ENCODE measurements at places on chromosomes 6 and 20.

DNA sequence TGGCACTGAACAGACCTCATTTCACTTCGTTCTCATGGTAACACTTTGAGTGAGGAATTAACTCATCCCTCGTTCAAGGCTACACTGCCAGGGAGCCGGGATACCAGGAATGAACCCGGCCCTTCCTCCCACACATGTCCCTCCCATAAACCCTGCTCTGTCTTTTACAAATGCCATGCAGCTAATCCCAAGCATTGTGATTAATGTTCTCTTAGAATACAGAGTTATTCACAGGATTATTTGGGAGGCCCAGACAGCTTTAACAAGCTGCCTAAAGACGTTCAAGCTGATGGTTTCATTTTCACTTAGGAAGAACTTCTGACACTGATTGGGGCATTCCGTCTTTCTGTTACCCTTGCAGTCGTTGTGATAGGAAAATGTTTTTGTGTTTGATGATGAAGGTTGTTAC lies 42.5 kb upstream of the CD83 start:
- no peak for DNase-seq

DNA sequence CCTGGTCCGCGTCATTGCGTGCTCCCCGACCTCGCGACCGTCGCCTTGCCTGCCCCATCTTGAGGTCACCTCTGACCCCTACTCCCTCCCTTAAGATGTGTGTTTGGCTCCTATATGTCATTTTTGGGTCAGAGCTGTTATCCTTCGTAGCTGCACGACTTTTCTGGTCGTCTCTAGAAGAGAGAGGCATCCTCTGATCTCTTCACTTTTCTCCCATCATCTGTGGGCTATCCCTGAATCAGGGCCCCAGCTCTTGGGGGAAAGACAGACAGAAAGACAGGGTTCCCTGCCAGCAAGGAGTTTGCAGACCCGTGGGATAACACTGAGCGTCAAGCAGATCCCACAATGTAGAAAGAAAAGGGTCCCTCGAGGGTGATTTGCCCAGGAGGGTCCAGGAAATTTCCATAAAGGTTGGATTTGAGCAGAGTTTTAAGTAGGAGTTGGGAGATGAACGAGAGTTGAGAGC lies 555 bp downstream of the FAM120B start:
- DNase-seq, result no peak

GRCh38 chr20:62624719-62625453 lies 17.4 kb upstream of the SLCO4A1 start:
- no peak for DNase-seq

GRCh38 chr6:36326356-36326995 lies 10.2 kb downstream of the BNIP5 start:
- DNase-seq, result peak; percentile 4

DNA sequence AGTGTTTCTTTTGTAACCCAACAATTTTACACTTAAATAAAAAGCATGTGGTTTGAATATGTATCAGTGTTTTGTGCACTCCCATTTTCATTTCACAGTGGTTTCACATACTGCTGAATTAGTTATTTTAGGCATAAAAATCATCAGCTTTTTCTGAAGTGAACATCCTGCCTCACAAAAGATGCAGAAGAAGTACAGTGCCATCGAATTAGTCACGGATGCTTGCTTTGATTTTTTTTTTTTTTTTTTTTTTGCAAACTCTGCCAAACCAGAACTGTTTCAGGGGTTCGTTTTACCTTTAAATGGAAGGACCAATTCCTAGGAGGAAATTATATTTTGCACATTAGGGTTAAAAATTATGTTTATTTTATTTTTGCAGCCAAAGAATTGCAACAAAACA lies 158.6 kb downstream of the RPS12 start:
- no peak for DNase-seq

DNA sequence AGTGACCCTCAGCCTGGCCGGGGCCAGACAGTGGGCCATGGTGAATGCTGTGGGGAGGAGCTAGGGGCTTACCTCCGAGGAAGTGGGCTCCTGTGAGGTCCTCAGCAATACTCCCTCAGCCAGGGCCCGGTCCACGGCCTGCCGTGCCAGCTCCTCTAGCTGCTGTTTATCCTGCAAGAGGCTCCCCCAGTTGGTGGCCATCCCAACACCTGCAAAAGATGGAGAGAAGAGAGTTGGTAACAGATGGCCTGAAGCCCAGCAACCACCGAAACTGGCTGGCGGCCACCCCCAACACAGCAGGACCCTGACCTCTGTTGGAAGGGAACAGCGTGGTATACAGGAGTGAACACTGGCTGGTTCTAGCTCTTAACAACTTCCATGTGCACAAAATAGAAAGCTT lies 4.0 kb downstream of the GSS start:
- DNase-seq, result no peak

GRCh38 chr20:48766961-48767960 lies 60.5 kb downstream of the PREX1 start:
- no peak for DNase-seq

DNA sequence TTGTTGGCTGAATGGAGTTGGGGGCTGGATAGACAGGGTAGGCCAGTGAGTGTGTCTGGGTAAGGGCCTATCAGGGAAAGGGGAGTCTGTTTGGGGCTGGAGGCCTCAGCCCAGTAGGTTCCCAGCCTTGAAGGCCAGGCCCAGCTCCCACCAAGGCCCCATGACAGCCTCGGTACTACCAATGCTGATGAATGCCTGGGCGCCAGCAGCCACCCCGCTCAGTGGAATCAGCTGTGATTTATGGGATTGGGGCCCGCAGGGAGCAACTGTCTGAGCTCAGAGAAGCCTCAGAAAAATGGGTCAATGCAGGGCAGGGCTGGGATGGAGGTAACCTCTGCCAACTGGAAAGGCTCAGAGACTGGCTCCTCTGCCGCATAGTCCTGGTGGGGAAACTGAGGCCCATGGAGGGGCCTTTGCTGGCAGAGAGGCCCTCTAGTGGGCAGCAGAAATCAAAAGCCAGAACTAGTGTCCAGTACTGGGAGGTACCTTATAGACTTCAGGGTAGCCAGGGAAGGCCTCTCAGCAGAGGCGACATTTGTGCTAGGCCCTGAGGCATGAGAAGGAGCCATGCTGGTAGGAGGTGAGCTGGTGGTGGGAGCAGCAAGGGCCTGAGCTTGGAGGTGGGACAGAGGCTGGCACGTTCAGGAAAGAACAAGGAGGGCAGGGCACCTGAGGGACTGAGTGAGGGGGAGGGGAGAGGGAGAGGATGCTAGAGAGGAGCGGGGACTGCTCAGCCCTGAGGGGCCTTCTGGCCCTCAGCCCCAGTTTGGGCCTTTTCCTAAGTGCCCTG lies 36.4 kb downstream of the DLGAP4 start:
- no peak for DNase-seq

DNA sequence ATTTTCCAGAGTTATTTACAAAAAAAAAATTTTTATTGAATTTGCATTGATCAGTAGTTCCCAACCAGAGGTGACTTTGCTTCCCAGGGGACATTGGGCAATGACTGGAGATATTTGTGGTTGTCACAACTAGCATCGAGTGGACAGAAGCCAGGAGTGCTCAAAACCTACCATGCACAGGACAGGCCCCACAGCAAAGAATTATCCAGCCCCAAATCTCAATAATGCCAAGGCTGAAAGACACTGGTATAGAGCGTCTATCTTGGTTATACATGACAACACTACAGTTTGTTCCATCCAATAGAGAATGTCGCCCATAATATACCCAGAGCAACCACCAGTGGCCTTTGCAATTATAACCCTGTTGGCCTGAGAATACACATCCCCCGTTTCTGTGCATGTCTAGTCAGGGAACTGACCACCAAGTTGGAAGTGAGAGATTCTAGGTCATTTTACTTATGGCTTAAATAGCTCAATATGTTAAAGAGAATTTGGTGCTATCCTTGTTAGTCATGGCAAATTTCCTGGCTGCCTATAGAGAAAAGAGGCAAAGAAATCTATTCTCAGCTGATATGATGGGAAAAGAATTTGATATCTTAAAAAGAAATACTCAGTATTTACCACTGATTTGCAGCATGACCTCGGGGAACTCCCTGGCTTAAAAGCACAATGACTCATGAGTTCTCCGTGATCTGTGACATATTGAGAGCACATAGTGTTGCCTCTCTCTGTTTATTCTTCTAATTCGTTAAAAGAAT lies 76.0 kb upstream of the ADTRP start:
- no peak for DNase-seq

GRCh38 chr20:23112595-23112994 lies 26.5 kb upstream of the CD93 start:
- DNase-seq, result no peak

DNA sequence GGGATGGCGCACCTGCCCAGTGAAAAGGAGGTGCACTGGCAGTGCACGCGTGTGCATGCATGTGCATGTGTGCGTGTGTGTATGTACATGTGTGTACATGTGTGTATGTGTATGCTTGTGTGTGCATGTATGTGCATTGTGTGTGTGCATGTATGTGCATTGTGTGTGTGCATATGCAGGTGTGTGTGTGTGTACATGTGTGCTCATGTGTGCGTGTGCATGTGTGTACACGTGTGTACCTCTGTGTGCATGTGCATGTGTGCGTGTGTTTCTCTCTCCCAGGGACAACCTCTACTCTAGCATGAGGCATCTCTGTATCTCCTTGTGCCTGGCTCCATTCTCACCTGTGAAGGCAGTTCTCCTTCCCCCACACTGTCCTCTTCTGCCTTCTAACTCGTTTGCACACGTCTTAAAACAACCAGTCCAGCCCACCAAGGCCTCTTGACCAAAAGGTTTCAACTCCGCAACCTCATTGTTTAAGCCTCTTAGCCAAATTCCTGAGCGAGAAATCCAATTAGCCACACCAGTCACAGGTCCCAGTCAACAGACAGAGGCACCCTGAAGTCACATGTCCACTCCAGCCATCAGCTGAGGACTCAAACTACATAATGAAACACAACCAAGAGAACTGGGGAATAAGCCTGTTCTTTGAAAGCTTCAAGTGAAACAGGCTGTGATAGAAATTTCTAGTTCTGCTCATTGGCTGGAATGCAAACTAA lies 103.5 kb upstream of the PTPRT start:
- DNase-seq, result no peak

DNA sequence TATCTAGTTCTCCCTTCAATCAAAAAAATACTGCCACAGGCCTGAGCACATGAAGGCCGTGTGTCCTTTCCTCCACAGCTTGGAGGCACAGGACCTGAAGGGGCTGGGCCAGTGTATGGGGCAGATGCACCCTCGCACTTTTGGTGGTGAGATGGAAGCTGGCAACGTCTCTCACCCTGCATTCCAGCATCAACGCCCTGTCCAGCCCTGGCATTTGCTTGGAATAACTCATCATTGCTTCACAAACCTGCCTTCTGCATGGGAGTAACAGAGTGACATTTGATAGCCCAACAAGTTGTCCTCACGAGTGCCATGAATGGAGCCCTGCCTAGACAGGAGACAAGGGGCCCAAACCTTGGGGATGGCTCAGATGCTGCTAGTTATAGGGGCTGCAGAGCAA lies 257.9 kb downstream of the SMOC2 start:
- no peak for DNase-seq

- no peak for DNase-seq
These were observed 2.9 kb downstream of the TAF4 start for GRCh38 chr20:62062661-62063314.

DNA sequence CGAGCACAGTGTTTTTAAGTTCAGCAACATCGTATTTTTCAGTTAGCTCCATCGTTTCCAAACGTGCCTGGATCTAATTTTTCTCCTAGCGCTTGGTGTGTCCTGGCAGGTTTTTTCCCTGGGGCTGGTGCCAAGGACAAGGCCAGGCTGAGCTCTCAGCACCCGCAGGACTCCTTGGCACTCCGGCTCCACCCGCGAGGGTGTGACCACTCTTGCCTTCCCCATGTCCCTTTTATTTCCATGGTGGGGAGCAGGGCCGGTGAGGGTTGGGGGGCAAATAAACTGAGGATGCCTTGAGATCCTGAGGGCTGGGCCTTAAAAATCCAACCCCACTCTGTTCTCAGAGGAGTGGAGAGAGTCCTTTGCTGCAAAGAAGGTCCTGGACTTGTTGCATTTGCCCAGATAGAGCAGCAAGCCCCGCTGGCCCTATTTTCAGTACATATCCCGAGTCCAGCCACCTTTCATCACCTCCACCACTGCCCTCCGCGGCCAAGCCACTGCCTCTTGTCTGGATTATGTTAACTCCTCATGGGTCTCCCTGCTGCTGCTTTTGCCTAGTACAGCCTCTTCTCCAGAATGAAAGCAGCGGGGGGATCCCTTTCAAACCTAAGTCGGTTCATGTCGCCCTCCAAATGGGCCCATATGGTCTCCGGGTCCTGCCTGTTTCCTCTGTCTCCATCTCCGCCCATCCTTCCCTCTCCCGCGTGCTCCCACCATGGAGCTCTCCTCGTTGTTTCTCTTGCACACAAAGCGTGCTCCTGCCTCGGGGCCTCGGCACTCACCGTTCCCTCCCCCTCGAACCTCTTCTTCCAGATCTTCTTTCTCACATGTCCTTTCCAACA lies 4.5 kb upstream of the RAB44 start:
- DNase-seq, result no peak

DNA sequence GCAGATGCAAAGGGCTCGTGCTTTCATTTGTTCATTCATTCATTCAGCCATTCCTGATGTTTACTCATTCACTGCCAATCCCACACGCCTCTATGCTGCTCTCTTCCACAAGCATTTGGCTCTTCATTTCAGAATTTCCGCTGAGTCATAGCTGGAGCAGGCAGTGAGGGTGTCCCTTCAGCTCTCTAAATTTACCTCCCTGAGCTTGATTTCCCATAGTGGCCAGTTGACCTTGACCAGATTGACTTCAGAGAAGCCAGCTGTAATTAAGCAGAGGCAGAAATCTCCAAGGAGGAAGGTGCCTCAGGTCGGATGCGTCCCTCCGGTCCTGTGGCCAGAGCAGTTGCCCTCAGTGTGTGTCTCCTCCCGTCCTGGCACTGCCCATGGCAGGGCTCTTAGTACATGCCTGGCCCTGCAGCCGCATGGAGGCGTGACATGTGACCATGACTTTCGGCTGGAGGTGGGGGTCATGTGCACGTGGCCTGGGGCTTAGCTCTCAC lies 267.2 kb upstream of the ECI2 start:
- DNase-seq, result no peak

DNA sequence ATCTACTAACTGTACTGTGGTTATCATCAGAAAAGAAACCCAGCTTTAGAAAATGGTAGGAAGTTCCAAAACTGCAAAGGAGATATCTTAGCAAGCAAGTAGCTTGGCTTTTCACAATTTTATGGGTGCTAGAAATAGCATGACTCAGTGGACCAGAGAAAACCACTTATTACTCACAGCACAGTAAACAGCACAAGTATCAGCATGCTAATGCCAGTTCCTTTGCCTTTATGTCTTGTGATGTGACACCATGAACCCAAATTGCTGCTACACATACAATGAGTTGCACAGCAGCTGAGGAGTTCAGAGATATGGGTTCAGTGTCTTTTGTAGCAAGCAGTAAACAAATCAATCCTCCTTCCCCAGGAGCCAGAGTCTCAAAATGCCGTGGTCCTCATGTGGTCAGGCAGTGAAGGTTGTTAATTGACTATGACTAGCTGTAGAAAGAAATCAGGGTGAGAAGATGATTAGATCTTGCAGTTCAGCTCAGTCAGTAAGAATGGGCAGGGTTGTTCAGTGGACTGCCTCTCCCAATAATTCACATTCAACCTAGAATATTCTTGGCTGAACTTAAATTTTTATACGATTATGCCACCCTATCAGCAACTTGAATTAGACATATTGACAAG lies 73.3 kb downstream of the OPRM1 start:
- DNase-seq, result no peak

Data from NCI-H1930 (cell line).